ENCODE measurements at places on chromosomes 3 and 15. TPM values are rescaled to one million over a fixed set of nuclear protein-coding genes. Genes with fewer than 3 reads are reported as not detected.

DNA sequence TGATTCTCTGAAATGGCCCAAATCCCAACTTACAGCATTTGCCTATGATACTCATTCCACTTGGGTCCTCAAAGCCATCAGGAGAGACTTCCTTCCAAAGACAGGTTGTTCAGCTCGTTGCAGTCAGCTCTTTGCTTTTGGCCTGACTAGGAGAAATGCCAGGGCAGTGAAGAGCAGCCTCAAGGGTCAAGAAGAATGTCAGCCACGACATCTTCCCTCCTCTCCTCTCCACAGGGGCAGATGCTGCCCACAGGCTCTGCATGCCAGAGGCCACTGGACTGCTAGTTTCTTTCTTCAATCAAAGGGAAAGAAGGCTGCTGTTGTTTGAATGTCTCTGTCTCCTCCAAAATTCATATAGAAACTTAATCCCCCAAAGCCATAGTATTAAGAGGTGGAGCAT, 201.7 kb upstream of the PFN2 start:
- no peak for DNase-seq

Gene LRRC3B
- total RNA-seq = not detected

Gene ZNF660
- total RNA-seq = 2.0 TPM

Gene FGF12
- total RNA-seq = 0.08 TPM

Gene SCAANT1
- not detected for total RNA-seq

GRCh38 chr15:80846031-80846815, 67.1 kb downstream of the CEMIP start:
- DNase-seq = no peak

DNA sequence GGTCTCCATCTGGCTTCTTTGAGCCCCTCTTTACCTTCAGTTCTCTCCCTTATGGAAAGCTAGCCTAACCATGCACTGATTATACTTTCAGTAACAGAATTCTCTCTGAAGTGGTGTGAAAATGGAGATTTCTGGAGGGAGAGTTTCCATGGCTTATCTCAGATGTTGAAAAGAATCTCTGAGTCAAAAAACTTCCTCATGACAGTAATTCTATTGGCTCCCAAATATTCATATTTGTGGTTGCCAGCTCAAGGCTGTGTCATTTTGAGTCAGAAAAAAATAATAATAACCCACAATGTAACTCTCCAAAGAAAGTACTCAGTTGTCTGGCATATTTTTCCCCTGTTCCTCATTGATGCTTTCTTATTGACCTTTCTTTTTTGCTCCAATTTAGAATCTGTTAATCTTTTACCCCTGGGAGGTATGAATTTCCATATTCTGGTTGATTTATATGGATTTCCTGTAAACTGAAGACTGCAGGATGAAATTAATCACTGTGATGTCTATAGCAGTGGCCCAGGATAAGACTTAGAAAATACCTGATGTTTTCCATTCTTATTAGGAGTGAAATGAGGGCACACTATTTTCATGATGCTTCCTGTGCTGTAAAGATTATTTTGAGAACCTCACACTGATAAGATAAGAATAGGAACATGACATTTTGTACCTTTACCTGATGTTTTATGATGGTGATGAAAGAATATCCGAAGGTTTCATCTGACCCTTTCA, 149.5 kb upstream of the EPHA3 start:
- peak; percentile 86 for DNase-seq

DNA sequence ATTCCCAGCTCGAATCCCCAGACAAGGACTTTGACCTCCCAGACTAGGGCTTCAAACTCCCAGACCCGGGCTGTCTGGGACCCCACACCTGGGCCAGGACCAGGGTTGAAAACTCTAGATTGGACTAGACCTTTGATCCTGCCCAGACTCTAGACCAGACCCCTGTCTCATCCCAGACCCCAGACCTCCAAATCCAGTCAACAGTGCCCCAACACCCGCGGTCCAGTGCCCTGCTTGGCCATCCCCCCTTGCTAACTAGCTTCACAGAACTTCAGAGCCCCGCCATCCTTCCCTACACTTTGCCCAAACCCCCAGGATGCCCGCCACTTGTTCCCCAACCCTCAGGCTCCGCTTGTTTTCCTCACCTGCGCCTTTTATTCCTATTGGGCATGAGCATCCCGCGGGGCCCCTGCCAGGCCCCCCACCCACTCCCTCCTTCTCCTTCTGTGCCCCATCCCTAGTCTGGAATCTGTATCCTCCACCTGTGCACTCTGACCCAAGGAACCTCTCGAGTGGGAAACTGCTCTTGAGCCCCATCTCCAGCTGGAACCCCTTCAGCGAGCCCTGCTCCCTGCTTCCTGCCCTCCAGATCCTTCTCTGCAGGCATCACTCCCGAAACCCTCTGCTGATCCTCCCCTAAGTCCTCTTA, 604 bp downstream of the GNAI2 start:
- DNase-seq = no peak

GRCh38 chr15:61080221-61081026, 148.7 kb downstream of the RORA start:
- no peak for DNase-seq

- DNase-seq = no peak
Measured at GRCh38 chr3:128412180-128413002, 54.3 kb downstream of the DNAJB8 start.

DNA sequence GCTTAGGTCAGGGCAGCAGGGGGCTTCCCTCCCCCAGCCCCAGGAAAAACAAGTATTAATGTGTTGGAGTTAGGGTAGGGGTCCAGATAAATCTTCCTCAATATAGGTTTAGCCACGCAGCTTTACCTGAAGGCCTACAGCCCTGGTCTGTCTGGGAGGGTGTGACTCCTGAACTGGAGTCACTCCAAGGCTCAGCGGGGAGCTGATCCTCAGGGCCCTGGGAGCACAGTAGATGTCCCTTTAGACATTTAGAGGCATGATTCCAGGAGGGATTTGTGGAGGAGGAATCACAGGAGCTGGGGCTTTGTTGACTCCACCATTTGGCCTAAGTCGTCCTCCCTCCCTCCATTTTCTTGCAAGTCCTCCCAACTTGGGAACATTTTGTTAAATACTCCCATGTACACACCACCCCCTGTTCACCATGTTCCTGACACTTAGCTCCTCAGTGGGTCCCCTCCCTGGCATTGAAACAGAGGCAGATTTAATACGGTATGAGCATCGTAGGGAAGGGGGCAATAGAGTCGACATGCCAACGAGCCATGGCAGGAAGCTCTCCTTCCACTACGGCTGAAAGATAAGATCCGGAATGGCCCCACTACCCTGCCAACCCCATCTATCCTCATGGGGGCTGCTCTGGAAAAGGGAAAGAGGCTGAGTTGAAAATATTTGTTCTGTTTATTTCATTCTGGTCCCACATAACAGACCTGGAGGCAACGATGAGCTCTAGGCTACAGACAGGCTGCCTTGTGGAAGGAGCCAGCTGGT, 69.0 kb upstream of the LARS2 start:
- no peak for DNase-seq

- DNase-seq = no peak
Measured at GRCh38 chr15:80643431-80643951, 51.6 kb upstream of the ABHD17C start.

GRCh38 chr3:189570916-189571315, 60.3 kb upstream of the TP63 start:
- peak; percentile 25 for DNase-seq

DNA sequence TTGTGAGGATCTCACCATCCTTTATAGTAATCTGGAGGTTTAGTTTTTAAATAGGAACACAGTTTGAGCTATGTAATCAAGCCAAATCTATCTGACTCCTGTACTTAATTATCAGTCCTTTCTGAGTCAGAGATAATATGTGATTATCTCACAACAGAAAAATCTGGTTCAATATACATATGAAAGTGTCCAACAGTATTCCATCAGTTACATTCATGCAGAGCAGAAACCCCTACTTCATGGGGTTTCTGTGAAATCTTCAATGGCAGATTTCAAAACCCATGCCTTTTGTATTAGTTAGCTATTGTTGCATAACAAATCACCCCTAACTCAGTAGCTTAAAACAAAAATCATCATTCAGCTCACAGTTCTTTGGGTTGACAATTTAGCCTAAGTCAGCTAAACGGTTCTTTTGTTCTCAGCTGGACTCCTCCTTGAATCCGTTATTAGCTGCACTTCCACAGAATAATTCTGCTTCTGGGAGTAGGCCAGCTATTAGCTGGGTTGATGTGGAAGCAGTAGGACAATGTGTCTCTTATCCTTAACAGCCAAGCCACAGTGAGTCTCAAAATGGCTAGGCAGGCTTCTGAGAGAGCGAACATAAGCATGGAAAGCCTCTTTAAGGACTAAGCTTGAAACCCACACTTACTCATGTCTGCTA, 42.9 kb upstream of the ARPP21 start:
- no peak for DNase-seq

DNA sequence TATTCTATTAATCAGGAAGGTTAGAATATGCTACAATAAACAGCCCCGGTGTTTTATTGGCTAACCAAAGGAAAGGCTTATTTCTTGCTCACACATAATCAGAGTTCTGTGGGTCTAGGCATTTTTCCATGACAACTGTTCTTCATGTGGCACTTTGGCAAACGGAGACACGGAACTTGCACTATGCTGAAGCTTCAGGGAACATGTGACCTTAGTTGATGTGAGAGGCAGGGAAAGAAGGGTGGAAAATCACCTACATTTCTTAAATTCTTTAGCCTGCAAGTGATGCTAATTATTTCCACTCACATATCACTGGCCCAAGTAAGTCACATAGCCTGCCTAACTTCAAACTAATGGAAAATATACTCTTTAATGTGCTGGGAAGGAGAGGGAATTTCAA, 344.6 kb downstream of the SV2B start:
- DNase-seq = no peak

Gene PIK3CB
- total RNA-seq = 4.4 TPM

GRCh38 chr3:133574260-133574881, 885 bp downstream of the CDV3 start:
- peak; percentile 76 for DNase-seq

Gene CMSS1
- 27.8 TPM for total RNA-seq

DNA sequence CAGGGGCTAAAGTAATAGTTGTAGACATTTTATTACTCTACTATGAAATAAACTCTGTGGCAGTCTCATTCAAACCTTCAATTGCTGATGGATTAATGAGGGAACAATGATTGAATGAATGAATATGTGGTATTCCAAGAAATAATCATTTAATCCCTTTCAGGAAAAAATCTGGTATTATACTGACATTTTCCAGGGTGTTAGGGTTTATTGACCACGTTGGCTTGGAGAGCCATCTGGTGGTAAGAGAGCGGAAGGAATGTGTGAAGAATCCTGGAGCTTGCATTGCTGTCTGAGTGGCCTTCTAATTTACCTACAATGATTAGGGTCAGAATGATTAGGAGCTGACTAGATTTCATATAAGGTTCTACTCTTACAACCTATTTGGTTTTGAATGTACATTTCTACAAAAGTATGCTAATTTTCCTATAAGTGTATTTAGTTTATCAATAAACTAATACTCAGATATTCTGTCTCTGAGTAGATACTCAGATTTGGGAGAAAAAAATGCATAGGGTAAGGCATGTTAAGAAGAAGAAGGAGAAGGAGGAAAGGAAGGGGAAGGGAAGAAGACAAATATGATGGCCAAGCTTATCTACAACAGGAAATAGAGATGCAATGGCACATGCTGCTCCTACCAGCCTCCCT, 249.9 kb downstream of the ROBO1 start:
- DNase-seq = peak; percentile 43

- peak; percentile 34 for DNase-seq
Measured at GRCh38 chr3:137792626-137793271, 28.6 kb downstream of the SOX14 start.

Gene PLOD2
- total RNA-seq = 46.1 TPM

DNA sequence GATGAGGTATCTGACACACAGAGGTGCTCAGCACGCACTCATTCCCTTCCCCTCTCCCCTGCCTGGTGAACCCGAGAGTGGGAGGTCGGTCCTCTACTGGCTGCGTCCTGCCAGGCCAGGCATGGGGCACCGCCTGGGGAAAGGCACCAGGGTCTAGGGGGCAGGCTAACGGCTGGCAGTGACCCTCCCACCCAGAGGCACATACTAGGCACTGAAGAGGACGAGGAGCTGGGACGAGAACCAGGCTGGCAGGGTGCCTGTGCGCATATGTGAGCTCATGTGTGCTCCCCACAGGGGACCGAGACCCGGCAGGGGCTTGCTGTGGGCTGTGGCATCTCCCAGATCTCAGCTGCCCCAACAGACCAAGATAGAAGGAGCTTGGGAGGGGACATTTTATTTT, 86.7 kb downstream of the IQSEC1 start:
- DNase-seq = no peak

Gene PAQR5
- not detected for total RNA-seq

GRCh38 chr3:128009952-128010846, 42.0 kb upstream of the SEC61A1 start:
- peak; percentile 97 for DNase-seq

- DNase-seq = no peak
Measured at GRCh38 chr15:31957581-31957980, 72.7 kb upstream of the CHRNA7 start.

DNA sequence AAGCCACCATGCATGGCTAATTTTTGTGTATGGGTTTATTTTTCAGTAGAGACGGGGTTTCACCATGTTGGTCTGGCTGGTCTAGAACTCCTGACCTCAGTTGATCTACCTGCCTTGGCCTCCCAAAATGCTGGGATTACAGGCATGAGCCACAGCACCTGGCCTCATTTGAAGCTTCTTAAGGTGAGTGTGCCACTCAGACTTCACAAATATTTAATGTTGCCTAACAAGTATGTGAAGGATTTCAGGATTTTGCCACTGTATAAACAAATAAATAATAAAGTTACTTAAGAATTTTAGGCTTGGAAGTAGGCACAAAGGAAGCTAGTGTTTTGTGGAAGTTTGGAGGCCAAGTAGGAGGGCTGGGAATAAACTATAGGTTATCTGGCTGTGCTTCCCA, 73.5 kb downstream of the FGF12 start:
- DNase-seq = no peak

GRCh38 chr3:61991706-61992105, 381.6 kb downstream of the FEZF2 start:
- DNase-seq = no peak

DNA sequence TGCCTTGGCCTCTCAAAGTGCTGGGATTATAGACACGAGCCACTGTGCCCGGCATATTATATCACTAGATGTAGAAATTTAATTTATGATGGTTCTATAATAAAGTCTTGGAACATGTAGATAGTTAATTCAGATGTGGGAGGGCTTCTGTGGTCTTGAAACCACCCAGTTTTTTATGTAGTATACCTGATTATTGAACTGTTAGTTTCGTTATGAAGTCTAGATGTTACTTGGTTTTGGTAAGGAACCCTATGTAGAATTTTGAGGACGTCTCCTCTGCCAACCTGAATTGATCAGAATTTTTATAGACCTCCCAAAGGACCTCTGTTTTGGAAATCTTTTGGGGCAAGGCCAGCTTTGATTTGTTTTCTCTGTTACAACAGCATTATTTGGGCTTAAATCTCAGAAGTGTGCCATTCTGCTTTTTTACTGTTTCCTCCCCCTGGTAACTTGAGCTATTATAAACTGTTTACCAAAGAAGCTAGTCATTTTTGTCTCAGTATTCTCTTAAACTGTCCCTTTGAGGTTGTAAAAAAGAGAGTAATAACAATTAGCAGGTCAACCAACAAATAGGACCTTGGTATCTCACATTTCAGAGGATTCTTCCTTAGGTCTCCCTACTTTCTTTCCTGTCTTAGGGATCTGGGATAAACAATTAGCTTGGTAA, 20.8 kb downstream of the AKAP13 start:
- no peak for DNase-seq

Measured in fibroblast of the aortic adventitia (primary cell).